EL (cell line): ENCODE measurements at places on chromosomes 3 and 15.
A peak's percentile ranks its signal among the peaks of the same experiment; 100 is the strongest.

GRCh38 chr3:57169108-57169507 lies 4.0 kb upstream of the IL17RD start:
- DNase-seq: no peak

GRCh38 chr3:74621581-74621980 lies 7.1 kb upstream of the CNTN3 start:
- DNase-seq: no peak

GRCh38 chr3:58560771-58561311 lies 16.4 kb downstream of the FAM107A start:
- peak; percentile 98 for DNase-seq

- DNase-seq: peak; percentile 87
These were observed 107.2 kb downstream of the FRMD5 start for GRCh38 chr15:44087578-44088465.

DNA sequence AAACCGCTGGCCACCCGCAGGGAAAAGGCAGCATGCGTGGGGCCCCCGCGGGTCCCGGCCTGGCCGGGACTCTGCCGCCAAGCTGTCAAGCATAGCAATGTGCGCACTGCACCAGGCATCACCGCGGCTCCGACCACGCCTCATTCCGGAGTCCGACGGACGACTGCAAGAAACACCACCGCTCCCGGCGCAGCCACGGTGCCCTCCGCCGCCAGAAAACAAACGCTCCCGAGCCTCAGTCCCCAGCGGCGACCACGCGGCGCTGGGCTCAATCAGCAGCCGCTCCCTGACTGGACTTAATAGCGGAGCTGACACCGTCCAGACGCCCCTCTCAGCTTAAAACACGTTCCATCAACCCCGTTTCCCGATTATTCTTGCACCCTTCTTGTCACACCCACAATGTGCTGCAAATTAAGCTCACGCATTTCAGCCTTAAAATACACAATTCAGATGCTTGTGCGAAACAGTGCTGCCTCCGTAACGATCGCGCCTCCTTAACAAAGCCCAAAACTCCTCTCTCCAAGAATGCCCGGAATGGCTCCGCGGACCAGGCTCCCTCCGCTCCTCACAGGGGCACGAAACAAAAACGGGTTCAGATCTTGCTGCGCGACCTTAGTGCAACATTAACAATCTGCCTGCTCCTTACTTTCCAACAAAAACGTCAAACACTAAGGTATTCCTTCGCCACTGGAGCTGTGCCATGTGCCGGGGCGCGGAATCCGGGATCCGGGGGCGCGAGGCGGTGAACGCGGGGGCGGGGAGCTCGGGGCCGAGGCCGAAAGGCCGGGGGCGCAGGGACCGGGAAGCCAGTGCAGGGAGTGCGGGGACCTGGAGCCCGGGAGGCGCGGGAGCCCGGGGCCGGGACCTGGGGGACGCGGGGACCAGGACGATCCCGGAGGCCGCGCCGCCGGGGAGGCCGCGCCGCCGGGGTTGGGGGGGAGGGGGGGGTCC lies 655 bp downstream of the CYFIP1 start:
- DNase-seq: peak; percentile 63

GRCh38 chr3:128427175-128427857 lies 39.4 kb downstream of the DNAJB8 start:
- DNase-seq: no peak

GRCh38 chr15:92663250-92663951 lies 7.8 kb upstream of the FAM174B start:
- DNase-seq: no peak

- no peak for DNase-seq
These were observed 7.1 kb downstream of the COPS2 start for GRCh38 chr15:49148298-49148697.

GRCh38 chr15:68389041-68389930 lies 42.7 kb downstream of the ITGA11 start:
- DNase-seq: no peak

DNA sequence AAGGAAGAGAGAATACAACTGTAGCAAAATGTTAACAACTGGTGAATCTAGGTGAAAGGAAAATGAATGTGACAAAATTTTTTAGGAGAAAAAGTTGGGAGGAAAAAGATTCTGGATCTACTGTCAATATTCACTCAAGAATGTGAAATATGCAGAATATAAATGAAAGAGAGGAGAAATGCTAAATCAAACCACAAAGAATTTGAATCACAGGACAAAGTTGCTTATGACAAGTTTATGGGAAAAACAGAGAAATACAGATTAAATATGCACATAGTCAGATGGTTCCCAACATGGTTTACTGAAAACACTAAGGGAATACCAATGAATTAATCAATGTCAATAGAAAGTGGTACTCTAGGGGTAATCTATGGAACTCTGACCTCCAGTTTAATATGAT lies 27.6 kb downstream of the C3orf33 start:
- peak; percentile 14 for DNase-seq

DNA sequence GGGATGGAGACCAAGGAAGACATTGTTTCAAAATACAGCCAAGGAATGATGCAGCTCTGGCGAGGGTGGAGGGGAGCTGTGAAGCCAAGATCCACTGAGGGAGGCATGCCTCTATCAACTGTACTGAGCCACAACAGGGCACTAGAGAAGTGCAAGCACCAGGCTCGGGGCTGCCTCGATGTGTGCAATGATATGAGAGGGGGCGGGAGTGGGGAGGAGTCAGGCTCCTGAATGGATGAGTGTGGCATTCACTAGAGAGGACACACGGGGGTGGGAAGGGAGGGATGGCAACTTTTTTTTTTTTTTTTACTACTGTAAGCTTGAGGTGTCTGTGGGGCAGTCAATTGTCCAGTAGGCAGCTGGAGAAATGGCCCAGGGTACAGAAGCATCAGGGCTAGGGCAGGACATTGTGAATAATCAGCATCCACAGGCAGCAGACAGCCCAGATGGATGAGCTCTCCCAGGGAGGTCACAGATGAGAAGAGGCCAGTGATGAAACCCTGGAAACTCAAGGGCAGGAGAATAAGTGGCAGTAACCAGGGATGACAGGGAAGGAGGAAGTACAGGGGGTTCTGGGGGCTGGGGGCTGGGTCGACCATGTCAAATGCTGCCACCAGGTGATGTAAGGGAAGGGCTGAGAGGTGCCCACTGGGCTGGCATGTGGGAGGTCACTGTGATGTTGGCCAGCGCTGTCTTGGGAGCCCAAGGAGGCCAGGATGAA lies 5.9 kb downstream of the STOML1 start:
- DNase-seq: no peak

DNA sequence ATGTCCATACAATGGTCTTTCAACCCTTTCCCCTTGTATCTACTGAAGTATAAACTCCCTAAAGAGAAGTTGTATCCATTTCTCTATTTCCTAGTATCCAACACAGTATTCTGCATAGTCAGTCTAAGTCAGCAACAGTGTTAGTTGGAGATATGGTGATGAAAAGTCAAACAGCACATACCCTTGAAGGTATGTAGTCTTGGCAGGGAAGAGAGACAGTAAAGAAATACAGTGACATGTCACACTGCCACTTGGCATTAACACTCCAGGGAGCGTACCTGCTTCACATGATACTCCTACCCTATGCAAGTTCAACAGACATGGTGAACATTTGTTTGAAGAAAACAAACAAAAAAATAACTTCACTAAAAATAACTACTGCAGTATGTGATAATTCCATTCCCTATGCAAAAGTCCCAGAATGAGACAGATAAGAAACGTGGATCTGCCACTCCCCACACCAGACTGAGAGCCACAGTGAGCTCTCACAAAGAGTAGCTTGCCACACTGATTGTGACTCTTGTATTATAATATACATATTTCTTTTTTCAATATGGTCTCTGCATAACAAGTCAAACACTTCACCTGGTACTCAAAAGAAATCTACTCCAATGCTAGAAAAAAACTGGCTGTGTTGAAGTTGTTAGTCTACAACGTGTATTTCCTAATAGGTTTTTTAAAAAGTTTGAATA lies 5.9 kb downstream of the PDCD10 start:
- no peak for DNase-seq

- DNase-seq: no peak
These were observed 61.8 kb downstream of the CCDC33 start for GRCh38 chr15:74297887-74298286.

DNA sequence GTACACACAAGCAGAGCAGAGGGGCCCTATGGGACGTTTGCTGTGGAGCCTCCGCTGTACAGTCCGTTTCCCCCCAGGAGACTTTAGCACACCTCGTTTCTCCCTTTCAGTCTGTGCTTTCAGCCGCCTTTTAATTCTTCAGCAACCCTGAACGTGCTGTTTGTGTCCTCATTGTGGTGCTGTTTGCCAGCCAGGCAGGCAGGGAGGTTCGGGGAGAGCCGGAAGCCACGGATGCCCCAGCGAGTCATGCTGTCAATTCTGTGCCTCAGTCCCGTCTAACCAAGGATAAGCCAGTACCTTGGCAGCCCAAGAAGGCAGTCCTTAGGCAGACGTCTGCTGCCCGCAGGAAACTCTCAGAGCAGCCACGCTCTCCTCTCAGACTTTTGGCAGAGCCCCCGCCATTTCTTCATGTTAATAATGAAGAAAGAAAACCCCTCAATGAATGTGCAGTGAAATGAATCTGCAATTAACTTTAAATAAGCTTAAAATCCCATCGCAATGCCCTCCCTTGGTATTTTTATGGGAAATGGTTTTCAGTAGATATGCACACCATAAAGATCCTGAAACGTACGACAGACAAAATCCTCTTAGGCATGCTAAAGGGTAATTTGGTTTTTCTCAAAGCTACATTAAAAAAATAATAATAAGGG lies 158.6 kb downstream of the UACA start:
- peak; percentile 56 for DNase-seq

- no peak for DNase-seq
These were observed 280.6 kb downstream of the ARRDC4 start for GRCh38 chr15:98241032-98241554.

DNA sequence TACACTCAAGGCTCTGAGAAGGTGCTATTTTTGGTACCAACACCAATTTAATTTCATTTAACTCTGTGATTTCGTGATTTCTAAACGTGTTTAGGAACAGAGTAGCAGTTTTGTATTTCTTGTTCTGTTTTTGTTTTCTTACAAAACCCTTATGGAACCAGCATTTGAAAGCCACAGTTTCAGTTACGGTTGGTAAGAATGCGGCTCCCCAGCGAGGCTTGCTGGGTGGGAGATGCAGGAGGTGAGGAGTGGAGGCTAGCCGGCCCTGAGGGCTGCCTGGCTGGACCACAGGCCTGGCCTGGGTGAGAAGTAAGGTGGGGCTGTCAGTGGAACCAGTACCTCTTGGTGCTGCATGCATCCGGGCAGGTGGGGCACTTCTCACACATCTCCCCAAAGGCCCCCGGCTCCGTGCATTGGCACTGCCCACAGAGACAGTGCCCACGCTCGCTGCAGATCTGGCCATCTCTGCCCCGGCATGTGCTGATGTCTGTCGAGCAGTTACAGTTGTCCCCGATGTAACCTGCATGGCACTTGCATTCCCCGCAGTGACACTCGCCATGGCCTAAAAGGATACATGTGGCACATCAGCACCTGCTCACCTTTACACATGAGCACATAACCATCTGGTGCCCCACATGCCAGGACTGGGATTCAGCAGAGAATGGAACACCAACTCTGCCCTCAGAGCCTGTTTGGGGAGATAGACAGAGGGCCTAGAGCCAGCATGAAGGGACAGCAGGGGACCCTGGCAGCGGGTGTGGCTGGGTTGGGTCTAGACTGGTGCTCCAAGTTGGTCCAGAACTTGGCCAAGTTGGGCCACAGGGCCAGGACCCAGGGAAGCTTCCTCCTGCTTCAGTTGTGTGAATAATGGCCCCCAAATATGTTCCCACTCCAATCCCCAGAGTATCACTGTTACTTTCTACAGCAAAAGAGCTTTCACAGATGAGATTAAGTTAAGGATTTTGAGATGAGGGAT lies 43.4 kb downstream of the UMPS start:
- no peak for DNase-seq

DNA sequence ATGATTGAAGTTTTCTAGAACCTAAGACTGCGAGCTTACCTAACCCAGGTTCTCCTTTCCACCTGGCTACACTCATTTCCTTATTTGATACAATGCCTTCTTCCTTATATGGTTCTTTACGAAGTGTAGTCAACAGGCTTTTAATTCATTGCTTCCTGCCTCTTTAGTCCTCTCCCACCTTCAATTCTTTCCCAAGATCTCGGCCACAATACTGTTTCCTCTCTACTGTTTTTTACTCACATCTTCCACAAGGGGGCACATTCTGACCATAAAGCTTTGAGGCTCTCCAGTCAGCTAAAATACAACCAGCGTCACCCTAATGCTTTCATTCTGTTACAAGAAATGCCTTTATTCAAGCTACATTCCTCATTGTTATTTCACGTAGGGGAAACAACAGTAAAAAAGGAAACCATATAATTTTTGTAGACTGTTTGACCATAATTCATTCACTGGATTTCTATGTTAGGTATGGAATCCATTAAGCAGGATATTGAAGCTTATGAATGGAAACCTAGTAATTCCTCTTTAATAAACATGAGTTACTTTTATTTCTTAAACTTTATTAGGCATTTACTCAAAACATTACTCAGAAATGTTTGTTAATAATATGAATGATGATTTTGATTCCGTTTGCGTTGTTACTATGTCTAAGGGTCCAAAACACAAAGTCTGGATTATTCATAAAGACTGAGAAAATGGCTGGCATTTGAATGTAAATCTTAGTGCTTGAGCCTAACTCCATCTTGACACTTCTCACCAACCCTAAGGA lies 29.5 kb upstream of the VEPH1 start:
- DNase-seq: peak; percentile 93

- peak; percentile 14 for DNase-seq
These were observed 127.6 kb upstream of the UBE2E2 start for GRCh38 chr3:23075496-23075895.

GRCh38 chr15:64693134-64693533 lies 82.3 kb downstream of the RBPMS2 start:
- DNase-seq: peak; percentile 81

DNA sequence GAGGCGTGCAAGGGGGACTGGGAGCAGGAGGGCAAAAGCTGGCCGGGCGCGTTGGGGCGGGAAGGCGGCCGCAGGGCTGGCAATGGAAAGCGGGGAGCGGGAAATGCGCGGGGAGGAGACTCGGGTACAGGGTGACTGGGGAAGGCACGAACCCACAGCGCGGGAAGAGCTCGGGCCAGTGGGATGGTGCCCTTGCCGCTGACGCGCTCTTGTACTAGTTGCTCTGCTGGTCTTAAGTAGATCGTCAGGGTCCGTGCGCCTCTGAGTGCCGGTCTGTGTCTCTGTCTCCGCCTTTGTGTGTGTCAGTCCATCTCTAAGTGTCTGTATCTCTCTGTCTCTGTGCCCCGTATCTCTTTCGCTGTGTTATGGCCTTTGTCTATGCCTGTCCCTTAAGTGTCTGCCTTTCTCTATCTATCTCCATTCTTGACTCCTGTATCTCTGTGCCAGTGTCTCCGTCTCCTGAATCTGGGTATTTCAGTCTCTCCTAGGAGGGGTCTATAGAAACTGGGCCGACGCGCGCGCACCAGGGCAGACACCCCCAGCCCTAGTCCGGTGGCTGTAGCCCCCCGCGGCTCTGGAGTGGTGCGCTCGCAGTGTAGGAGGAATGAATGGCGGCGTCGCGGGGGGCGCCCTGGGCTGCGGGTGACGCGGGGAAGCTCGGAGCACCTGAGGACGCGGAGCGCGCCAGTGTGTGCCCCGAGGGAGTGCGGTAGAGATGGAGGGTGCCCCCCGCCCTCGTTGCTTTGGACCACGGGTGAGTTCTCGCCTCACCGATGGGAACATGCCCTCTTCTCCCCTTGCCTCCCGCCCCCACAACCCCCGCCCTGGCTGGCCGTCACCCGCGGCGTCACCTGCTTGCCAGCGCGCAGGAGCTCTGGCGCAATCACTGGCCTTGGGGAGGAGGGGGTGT lies 756 bp upstream of the CAMK2N2 start:
- DNase-seq: peak; percentile 61
